AG04449 (cell line): ENCODE measurements at places on chromosomes 11 and 22.

DNA sequence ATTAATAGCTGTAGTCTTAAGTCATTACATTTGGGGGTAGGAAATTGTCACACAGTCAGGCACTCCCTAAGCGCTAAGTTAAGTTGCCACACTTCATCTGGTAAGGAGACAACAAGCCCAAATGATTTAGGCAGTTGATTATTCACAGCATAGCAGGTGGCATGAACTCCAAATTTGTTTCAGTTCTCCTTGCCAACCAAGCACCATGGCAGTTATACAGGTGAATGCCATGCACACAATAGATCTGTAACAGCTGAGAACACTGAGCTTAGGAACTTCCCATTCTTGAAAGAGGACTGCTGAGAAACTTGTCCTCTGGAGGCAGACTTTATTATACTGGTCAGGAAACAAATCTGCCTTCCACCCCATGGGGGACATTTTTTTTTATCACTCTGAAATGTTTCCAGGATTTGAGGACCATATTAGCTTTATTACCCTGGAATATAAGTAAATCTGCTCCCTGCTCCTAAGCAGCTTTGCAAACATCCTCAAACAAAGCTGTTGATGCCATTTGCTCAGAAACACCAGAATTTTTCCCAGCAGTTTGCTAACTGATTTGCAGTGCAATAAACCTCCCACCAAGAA lies 5.1 kb upstream of the INTS4 start:
- DNase-seq: no peak

GRCh38 chr11:99739464-99740089 lies 718.8 kb downstream of the CNTN5 start:
- no peak for DNase-seq

- DNase-seq: peak; percentile 89
These were observed 6.0 kb downstream of the RNF169 start for GRCh38 chr11:74754507-74755252.

GRCh38 chr22:50490531-50491308 lies 4.1 kb downstream of the MIOX start:
- DNase-seq: no peak

- no peak for DNase-seq
These were observed 8.9 kb downstream of the EHBP1L1 start for GRCh38 chr11:65584723-65585171.

DNA sequence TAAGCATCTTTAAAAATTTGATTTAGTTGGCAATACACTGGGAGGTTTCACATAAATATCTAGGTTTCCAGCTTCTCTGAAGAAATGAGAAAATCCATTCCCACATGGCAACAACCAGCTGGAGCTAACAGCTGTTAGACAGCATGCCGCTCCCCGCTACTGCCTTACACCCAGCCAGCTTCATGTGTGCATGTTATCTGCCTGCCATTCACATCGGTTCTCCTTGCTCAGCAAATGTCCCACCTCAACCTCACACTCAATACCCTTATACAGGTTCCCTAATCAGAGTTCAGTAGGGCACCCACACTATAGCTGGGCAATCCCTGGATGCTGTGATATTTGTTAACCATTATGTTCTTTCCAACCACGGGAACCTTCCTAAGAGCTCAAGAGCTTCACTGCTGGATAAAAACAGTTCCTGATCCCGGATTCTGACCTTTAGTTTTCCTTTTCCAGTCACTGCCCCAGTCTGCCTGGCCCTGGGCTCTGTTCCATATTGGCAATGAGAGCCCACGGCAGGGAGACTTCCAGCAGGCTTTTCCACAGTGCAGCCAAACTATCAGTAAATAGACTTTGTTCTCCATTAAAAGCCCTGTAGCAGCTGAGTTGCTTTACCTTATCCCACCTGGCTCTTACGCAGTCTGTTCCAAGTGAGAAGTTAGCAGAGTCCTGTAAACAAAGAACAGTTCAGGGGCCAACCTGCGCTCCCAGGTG lies 8.6 kb downstream of the RPUSD4 start:
- no peak for DNase-seq

- DNase-seq: no peak
These were observed 536.2 kb downstream of the MIAT start for GRCh38 chr22:27193636-27194035.

GRCh38 chr11:45169310-45170072 lies 23.1 kb downstream of the PRDM11 start:
- DNase-seq: no peak

DNA sequence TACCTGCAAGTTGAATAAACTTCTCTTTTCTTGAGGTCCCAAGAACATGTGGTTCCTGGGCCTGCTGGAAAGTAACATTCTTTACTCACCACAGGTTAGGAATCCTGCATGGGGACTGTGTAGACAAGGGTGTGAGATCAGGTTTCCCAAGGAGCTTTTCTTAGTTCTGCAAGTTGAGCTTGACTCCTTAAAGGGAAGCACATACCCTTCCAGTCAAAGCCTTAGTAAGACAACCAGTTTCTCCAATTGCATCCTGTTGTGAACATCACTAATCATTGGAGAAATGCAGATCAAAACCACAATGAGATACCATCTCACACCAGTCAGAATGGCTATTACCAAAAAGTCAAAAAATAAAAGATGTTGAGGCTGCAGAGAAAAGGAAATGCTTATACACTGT lies 48.3 kb upstream of the PAK1 start:
- DNase-seq: peak; percentile 50

DNA sequence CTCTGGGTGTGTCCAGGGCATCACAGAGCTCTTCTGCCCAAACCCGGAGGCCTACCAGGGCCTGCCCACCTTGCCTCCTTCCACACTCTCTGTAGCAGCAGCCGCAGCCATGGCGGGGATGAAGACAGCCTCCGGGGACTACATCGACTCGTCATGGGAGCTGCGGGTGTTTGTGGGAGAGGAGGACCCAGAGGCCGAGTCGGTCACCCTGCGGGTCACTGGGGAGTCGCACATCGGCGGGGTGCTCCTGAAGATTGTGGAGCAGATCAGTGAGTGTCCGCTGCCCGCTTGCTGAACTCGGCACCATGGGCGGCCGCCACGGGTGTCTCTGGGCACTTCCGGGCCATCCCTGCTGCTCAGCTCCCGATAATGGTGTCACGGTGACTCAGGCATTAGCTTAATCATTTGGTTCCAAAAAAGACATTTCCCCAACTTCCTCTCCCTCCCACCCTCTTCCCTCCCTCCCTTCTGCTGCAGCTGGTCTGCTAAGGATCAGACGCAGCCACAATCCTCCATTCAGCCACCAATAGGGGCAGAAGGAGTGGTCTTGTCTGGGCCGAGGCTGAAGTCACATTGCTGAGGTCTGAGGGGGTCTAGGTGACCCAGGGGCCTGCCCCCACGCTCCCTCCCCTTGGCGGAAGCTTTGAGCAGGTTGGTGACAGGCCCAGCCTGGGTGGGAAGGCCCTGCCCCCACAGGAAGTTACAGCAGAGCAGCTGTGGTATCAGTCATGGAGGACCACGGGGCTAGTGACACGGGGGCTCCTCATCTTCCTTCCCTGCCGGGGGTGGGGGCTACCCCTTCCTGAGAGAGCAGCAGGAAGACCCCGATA lies 950 bp downstream of the FERMT3 start:
- DNase-seq: no peak

DNA sequence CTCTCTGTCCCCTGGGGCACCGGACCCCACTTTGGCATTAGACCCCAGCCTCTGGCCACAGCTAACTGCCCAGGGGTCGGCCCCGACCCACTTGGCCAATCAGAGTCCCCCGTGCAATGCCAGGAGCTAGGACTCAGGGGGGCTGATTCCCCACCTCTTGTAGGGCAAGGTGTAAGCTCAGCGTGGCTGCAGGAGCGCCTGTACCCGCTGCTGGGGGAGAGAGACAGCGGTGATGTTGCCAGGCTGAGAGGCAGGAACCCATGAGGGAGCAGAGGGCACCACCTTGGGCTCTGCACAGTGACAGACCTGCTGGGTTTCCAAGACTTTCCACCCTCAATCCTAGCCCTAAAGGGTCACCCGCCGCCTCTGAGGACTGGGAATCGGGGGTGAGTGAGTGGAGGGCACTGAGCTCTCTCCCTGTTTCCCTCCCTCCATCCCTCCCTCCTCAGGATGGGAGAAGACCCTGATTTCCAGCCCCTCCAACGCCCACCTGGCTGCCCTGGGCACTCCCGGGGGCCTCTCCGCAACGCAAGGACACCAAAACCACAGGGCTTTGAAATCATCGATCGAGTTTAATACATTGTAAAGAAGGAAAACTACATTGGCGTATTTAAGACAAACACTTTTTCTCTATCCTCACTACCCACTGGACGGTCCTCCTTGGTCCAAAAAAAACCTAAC lies 128.4 kb downstream of the ARHGAP8 start:
- no peak for DNase-seq

DNA sequence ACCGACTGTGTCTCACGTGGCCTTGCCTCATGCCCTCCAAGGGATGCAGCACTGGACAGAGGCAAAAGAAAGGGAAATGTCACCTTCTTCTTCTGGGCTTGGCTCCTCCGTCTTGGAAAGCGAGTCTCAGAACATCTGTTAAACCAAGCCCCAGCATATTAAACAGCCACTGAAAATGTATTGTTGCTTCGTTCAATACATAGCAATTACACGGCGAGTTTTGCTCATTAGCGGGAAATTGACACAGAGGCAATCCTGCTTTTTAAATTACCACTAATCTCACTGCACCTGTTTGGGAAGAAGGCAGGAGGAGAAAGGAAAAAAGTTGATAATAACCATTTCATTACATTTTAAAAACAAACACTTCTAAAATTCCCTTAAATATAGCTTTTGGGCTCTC lies 72.1 kb downstream of the SEZ6L start:
- DNase-seq: no peak

DNA sequence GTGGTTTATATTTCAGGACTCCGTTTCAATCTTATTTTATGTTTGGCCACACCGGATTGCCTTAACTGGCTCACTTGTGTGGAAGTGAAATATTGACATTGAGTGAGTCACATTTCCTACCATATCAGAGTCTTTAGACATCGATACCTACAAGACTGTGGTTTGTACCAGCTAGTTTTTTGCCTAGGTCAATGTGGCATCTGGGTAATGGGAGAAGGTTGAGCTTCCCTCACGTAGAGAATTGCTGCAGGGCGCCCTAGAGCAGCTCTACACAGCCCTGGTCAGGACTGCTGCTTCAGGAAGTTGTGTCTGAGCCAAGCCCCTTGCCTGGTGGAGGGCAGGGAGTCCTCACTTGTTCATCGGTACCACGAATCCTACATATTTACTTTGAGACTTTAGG lies 1.6 kb downstream of the GRAMD1B start:
- DNase-seq: no peak

- no peak for DNase-seq
These were observed 60.4 kb upstream of the CD5 start for GRCh38 chr11:61041755-61042518.

DNA sequence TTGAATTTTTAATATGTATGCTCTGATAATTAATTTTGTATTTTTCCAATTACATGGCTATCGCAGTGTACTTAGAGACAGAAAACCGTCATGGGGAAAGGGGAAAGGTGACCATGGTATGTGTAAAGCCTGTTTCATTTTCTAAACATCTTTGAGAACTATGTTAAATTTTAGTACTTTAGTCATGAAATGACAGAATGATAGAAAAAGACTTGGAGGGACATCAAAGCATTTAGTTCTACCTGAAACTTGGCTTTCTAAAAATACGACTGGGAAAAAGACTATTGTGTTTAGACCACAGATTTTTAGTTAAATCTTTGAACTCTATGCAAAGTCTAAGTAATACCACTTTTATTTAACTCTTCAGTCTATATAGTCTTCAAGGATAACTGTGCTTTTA lies 54.1 kb downstream of the MAML2 start:
- DNase-seq: no peak

GRCh38 chr22:46027211-46028105 lies 50.5 kb upstream of the WNT7B start:
- DNase-seq: no peak

DNA sequence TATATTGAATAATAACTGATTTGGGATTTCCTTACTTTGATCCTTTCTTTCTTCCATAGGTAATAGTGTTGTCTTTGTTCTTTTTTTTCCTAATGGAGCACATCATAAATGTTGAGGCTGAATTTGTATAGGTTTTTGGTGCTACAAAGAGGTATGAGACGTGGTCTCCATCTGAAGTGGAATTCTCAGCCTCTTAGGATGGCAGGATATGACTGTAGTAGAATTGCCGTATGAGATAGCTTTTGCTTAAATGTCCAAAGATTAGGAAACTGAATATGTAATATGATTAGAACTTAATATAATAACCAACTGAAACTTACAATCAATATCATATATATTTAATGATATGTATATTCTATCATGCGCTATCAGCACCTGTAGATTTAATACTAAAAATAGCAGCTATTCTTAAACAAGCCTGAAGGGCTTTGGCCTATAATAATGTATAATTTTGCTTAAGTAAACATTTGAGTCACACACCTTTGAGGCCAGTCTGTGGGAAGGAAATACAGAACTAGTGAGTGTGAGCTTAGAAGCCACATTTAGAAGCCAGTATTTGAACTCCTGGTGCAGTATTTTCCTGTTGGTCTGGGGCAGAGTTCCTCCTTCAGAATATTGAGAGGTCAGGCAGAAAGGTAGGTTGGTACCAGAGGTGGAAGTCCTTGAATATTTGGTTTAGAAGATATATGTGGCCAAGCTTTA lies 62.6 kb downstream of the SWAP70 start:
- peak; percentile 19 for DNase-seq

- no peak for DNase-seq
These were observed 391.1 kb downstream of the AASDHPPT start for GRCh38 chr11:106468531-106468930.

DNA sequence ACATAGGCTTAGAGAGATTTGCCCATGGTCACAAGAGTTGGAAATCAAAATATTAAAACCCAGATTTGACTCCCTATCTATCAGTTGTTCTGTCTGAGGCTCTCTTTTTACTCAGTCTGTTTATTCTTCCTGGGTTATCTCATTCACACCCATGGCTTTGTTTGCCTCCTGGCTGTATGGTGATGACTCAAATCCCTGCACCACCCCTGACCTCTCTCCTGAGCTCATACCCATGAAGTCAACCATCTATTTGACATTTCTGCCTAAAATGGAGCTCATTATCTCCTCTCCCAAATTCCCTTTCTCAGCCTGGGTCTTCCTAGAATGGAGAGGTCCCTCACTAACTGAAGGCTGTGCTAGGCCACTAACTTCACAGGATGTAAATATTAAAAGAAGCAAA lies 27.8 kb upstream of the CCDC134 start:
- DNase-seq: no peak

DNA sequence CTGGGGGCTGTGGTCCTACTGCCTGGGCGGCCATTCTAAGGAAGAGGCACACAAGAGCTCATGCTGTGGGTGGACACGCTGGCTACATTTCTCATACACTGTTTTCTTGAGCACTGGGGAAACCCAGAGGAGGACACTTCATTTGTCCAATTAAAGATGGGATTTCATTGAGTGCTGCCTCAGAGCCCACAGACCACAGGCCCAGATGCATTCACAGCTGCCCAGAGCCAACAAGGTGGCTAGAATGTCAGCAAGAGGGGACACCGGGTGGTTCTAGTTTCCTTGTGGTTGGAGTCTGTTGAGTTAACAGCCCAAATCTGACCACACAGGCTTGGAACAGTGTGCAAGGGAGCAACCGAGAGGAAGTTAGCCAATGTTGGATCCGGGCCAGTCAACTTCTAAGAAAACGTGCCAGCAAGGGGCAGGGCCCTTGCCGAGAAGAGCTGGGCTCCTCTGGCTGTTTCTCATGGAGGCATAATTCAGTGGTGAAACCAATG lies 35.0 kb upstream of the SORL1 start:
- peak; percentile 21 for DNase-seq
